BJ (cell line): ENCODE measurements at places on chromosomes 7 and 10. TPM values are rescaled to one million over a fixed set of nuclear protein-coding genes. Genes with fewer than 3 reads are reported as not detected.

Gene UPK3B
- polyA plus RNA-seq: not detected in 2 replicates

- no peak for DNase-seq
These were observed 55.4 kb upstream of the FAM3C start for GRCh38 chr7:121451367-121452094.

Gene AGR2
- not detected in 2 replicates for polyA plus RNA-seq

Gene METTL27
- 1.1 and 1.5 TPM in 2 replicates for polyA plus RNA-seq

Gene HMX3
- polyA plus RNA-seq: not detected in 2 replicates

- no peak for DNase-seq
These were observed 72.5 kb downstream of the CDK6 start for GRCh38 chr7:92763636-92764423.

Gene TET1
- 1.1 and 1.9 TPM in 2 replicates for polyA plus RNA-seq
